ENCODE measurements at places on chromosomes 5 and 9.

- H3K4me3 ChIP-seq = peak overlapping the region; percentile 70
- no peaks in the 10 kb centered on the region for H3K36me3 ChIP-seq
- H3K27ac ChIP-seq = no peak overlapping the region
- peaks cover 25% of the 10 kb centered on the region for H3K4me1 ChIP-seq
Measured at GRCh38 chr5:14872070-14872989, 752 bp upstream of the ANKH start.

DNA sequence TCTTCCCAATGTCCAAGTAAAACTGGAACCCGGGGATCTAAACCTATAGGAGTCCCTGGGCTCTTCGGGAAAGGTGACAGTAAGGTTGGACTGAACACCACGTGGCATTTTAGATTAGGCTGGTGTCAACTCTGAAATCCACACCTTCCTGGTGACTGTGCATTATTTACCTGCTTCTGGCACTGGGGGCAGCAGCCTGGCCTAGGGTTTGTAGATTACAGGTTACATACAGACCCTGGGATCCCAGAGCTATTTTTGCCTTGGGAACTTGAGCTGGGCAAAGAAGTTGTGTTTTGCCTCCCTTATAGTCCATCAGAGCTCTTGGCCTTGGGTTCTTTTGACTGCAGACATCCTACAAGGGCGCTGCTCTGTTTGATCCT lies 173.2 kb downstream of the DAB2IP start:
- H3K27ac ChIP-seq = no peak overlapping the region
- H3K4me1 ChIP-seq = peaks cover 9% of the 10 kb centered on the region
- no peaks in the 10 kb centered on the region for H3K27me3 ChIP-seq
- H3K36me3 ChIP-seq = no peaks in the 10 kb centered on the region
- no peak overlapping the region for H3K4me3 ChIP-seq

- DNase-seq = no peak
- H3K27ac ChIP-seq = no peak overlapping the region
- no peaks in the 10 kb centered on the region for H3K36me3 ChIP-seq
- H3K27me3 ChIP-seq = peaks cover 2% of the 10 kb centered on the region
- no peaks in the 10 kb centered on the region for H3K4me1 ChIP-seq
Measured at GRCh38 chr9:115134941-115135340, 17.0 kb upstream of the TNC start.

- no peaks in the 10 kb centered on the region for H3K27me3 ChIP-seq
- no peak overlapping the region for H3K27ac ChIP-seq
- no peak for DNase-seq
- no peak overlapping the region for H3K4me3 ChIP-seq
- H3K4me1 ChIP-seq = no peaks in the 10 kb centered on the region
- no peaks in the 10 kb centered on the region for H3K36me3 ChIP-seq
Measured at GRCh38 chr9:22395687-22396141, 50.9 kb upstream of the DMRTA1 start.

GRCh38 chr9:12790001-12790400 lies 15.2 kb downstream of the LURAP1L start:
- no peak for DNase-seq
- no peak overlapping the region for H3K4me3 ChIP-seq
- H3K27me3 ChIP-seq = no peaks in the 10 kb centered on the region
- H3K27ac ChIP-seq = no peak overlapping the region

GRCh38 chr5:43433382-43433781 lies 21.2 kb upstream of the CCL28 start:
- no peaks in the 10 kb centered on the region for H3K27me3 ChIP-seq
- no peak for DNase-seq
- H3K36me3 ChIP-seq = no peaks in the 10 kb centered on the region
- H3K4me1 ChIP-seq = no peaks in the 10 kb centered on the region
- no peak overlapping the region for H3K27ac ChIP-seq

GRCh38 chr5:120509053-120509452 lies 45.0 kb downstream of the PRR16 start:
- no peak overlapping the region for H3K27ac ChIP-seq
- H3K27me3 ChIP-seq = no peaks in the 10 kb centered on the region
- no peaks in the 10 kb centered on the region for H3K4me1 ChIP-seq

- no peaks in the 10 kb centered on the region for H3K27me3 ChIP-seq
- H3K4me1 ChIP-seq = peaks cover 6% of the 10 kb centered on the region
- H3K36me3 ChIP-seq = no peaks in the 10 kb centered on the region
- no peak for DNase-seq
- no peak overlapping the region for H3K27ac ChIP-seq
Measured at GRCh38 chr5:126523818-126524510, 71.1 kb downstream of the ALDH7A1 start.
